ENCODE measurements at places on chromosomes 4 and X.

GRCh38 chrX:652341-652741 is 21.8 kb downstream of the SHOX start:
- H3K27me3 ChIP-seq: peaks cover 21% of the 10 kb centered on the region
- H3K4me3 ChIP-seq: no peak overlapping the region
- peak overlapping the region; percentile 91 for H3K27ac ChIP-seq
- H3K4me1 ChIP-seq: peaks cover 11% of the 10 kb centered on the region
- DNase-seq: peak; percentile 93

DNA sequence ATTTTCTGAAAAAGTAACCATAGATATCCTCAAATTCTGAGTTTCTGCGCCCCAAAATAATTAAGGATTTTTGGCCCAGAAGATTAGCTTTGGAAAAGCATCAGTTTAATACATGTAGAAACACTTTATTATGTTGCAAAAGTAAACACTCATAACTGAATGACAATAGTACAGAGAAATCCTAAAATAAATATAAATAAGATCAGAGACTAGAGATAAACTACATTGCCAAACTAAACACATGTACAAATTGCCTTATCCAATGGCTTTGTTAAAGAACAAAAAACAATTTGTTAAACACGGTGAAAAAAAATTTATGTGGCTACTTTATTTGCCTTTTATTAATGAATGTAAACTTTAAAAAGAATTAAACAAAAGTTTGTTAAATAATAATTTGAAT is 17.5 kb downstream of the SPOCK3 start:
- DNase-seq: no peak
- no peaks in the 10 kb centered on the region for H3K27me3 ChIP-seq
- H3K36me3 ChIP-seq: no peaks in the 10 kb centered on the region
- H3K4me1 ChIP-seq: no peaks in the 10 kb centered on the region
- no peak overlapping the region for H3K4me3 ChIP-seq
- no peak overlapping the region for H3K27ac ChIP-seq

- H3K4me1 ChIP-seq: peaks cover 34% of the 10 kb centered on the region
- peak; percentile 92 for DNase-seq
- peak overlapping the region; percentile 23 for H3K27ac ChIP-seq
- no peaks in the 10 kb centered on the region for H3K27me3 ChIP-seq
- no peak overlapping the region for H3K4me3 ChIP-seq
- H3K36me3 ChIP-seq: peaks cover 7% of the 10 kb centered on the region
These were observed 90.2 kb downstream of the ARHGAP10 start for GRCh38 chr4:147822128-147822527.

- H3K27me3 ChIP-seq: no peaks in the 10 kb centered on the region
- no peaks in the 10 kb centered on the region for H3K4me1 ChIP-seq
- no peak for DNase-seq
- H3K4me3 ChIP-seq: no peak overlapping the region
- H3K36me3 ChIP-seq: no peaks in the 10 kb centered on the region
- H3K27ac ChIP-seq: no peak overlapping the region
These were observed 108.6 kb downstream of the CENPC start for GRCh38 chr4:67436742-67437141.

GRCh38 chrX:109785053-109785452 is 52.0 kb upstream of the ACSL4 start:
- DNase-seq: no peak
- no peak overlapping the region for H3K4me3 ChIP-seq
- H3K27ac ChIP-seq: no peak overlapping the region
- H3K36me3 ChIP-seq: no peaks in the 10 kb centered on the region
- peaks cover 15% of the 10 kb centered on the region for H3K27me3 ChIP-seq

Data from muscle of leg (tissue), 16 donors.